Renal cortical epithelial cell (primary cell): ENCODE measurements at places on chromosomes 4 and X. TPM values are rescaled to one million over a fixed set of nuclear protein-coding genes. Genes with fewer than 3 reads are reported as not detected.

DNA sequence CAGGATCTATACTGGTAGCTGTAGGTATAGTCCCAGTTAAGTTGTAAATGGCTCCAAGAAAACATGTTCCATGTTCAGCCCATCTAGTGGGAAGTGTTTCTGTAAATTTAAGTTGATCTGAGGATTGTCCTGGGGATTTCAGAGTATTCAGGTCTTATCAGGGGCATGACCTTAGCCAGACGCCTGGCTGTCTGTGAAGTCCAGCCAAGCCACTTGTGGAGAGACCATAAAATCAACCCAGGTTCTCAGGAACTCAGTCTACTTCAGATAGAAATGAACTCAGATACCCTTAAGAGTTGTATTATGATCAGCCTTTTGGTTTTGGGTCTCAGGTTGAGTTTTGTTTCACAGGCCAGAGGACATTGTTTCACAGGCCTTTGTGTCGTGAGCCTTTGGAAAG lies 95.9 kb downstream of the EGF start:
- DNase-seq = no peak

DNA sequence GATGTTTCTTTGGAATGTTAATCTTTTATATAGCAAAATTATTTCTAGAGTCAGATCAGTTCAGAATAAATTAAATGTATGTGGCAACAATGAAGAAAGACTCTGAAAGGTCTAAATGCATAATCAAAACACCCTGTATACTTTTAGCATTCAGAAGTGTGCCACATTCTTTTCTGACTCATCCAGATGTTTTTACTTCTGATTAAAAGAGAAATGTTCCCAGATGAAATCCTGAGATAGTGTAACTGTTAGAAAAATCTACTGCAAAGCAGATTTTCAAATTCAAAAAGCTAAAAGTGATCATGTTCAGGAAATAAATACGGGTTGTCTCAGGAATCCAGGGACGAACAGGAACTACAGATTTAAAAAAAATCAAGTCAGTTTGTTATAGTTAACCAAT lies 241.4 kb downstream of the GRIA3 start:
- no peak for DNase-seq

GRCh38 chrX:114049063-114049462 lies 534.8 kb upstream of the HTR2C start:
- DNase-seq = no peak

FAAH2 gene
- total RNA-seq = 11.3 and 12.0 TPM in 2 replicates

DNA sequence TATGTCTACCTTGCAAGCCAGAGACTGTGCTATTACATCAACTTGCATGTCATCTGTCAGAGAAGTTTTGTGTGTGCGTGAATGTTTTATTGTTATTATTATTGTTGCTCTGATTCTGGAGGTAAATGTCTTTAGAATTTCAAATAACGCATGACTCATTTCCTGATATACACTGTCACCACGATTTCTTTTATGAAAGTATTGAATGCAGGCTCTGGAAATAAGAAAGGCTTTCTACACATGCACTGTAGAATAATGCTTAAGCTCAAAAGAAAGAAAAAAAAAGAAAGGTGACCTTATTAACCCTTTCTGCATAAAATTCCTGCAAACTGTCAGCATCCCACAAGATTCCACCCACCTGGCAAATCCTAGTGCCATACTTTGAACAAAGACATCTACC lies 632.9 kb downstream of the ZNF674 start:
- no peak for DNase-seq

MND1 gene
- total RNA-seq = 2.4 and 9.0 TPM in 2 replicates

DNA sequence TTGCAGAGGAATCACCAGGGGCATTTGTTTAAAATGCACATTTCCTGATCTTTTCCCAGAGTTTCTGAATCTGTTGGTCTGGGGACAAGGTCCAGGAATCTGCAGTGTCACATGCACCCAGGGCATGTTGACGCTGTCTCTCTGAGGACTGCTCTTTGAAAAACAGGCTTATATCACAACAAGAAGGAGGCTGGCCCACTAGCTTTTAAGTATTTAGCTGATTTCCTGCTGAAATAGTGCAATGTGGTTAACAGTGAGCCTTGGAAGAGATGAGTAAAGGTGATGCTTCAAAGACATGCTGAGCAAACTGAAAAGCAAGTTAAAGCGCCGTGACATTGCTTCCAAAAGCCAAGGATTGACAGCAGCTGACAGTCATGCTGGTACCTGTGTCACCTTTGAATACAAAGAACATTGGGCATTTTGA lies 18.6 kb upstream of the SEPSECS start:
- no peak for DNase-seq

MUC7 gene
- not detected in 2 replicates for total RNA-seq

DNA sequence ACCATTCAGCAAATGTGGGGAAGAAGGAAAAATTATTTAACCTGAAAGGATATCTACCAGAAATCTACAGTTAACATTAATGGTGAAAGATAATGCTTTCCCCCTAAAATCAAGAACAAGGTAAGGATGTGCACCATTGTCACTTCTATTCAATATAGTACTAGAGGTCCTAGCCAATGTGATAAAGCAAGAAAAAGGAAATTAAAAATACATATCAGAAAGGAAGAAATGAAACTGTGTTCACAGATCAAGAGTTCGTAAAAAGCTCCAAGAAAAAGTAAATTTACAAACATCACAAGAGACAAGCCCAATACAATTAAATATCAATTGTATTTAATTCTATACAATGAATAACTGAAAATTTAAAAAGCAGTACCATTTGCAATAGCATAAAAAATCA lies 57.6 kb downstream of the CNOT6L start:
- DNase-seq = no peak

DNA sequence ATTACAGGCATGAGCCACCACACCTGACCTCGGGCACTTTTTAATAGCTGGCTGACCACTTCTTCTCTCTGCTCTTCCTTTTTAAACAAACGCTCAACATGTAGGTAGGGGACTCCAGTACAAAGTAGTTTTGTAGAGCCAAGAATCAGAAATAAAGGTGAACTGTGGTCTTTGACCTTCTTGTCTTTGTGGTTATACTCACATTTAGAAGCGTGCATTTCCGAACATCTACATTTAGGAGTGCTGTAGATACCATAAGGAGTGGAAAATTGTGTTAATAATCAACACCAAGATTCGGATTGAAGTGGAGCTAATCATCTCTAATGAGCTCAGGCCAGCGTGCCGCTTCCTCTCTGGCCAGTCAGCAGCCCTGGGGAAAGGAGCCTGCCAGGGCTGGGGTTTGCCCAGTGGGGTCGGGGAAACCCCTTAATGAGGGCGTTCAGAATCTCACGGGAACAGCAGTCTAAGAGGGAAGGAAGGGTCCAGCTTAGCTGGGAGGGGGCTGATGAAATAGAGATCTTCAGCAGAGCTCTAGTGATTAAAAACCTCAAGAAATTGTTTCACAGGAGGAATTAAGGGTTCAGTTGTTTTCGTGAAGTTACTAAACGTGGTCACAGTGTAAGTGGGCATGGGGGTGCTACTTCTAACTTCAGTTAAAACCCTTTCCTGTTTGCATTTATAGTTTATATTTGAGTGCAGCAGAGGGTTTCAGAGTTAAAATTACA lies 81.2 kb downstream of the GAB1 start:
- DNase-seq = no peak

- no peak for DNase-seq
These were observed 48.6 kb downstream of the BMPR1B start for GRCh38 chr4:94806376-94806775.
